ENCODE measurements at places on chromosomes 1 and 21. TPM values are rescaled to one million over a fixed set of nuclear protein-coding genes. Genes with fewer than 3 reads are reported as not detected.

The NCAM2 gene
- 4.3 TPM for total RNA-seq

The HSD17B7 gene
- total RNA-seq, result 38.7 TPM

The CR1L gene
- not detected for total RNA-seq

The MPL gene
- not detected for total RNA-seq

The ADAMTS1 gene
- total RNA-seq, result 1.1 TPM

GRCh38 chr21:42403611-42404231 lies at the start of gene UBASH3A:
Gene UBASH3A, plus strand, starts transcription at chr21:42403902. Its CDS starts 44 bp downstream, at chr21:42403946.
- DNase-seq, result no peak

DNA sequence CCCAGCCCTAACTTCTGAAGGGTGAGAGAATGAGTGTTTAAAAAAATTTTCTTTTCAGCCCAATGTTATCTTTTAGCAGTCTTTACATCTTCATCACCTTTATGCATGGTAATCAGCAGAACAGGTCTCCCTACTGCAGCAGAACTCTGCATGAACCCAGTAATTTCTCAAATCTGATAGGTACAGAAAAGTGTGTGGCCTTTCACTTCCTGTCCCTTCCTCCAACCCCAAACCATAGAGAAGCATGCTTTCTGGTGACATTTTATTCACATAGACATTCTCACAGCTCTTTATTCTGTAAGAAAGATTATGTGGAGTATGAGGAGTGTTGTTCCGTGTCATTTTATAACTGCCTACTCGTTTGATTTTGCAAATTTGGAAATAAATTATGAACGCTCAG lies 68.6 kb downstream of the RPAP2 start:
- no peak for DNase-seq

DNA sequence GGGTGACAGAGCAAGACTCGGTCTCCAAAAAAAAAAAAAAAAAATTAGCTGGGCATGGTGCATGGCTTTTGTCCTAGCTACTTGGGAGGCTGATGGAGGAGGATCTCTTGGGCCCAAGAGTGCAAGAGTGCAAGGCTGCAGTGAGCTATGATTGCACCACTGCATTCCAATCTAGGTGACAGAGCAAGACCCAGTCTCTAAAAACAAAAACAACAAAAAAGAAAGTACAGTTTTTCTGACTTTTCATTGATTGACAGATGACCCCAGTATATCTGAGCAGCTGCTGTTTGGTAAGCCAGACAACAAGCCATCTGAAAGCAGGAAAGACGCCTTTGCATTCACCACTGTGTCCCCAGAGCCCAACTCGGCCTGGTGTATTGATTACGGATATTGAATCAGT lies 10.9 kb upstream of the DPT start:
- peak; percentile 64 for DNase-seq

DNA sequence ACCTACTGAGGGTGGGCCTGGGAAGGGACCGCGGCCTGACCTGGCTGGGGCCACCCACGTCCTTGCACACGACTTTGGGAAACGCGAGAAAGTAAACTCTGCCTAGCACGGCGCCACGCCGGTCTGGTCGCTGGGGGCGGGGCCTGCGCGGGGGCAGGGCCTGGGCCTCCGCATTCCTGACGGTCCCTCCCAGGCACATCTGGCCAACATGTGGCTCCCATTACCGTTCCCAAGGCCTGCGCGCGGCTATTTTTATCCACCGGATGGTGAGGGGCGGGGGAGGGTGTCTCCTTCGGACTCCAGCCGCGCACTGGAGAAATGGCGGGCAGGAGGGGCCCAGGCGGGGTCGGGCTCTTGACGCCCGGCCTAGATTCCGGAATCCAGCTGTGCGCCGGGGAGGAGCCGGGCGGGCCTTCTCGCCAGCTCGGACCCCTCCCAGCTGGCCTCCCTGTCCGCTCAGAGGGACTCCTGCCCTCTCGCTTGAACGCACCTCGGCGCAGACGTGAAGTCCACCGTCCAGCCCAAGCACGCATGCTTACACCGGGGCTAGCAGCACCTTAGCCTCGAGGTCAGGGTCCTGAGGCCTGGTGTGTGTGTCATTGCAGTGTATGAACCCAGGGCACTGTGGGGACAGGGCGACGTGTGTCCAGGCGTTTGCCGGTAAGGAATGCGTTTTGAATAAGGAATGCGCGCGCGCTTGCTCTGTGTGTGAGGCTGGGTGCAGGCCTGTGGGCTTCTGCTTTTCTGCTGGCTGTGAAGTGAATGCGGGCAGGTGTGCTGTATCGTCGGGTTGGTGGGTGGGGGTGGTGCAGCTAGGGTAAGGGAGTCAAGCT lies 2.1 kb downstream of the EVA1B start:
- DNase-seq, result peak; percentile 45

- no peak for DNase-seq
Observed at GRCh38 chr21:17911628-17912027, 92.5 kb upstream of the C21orf91 start.

DNA sequence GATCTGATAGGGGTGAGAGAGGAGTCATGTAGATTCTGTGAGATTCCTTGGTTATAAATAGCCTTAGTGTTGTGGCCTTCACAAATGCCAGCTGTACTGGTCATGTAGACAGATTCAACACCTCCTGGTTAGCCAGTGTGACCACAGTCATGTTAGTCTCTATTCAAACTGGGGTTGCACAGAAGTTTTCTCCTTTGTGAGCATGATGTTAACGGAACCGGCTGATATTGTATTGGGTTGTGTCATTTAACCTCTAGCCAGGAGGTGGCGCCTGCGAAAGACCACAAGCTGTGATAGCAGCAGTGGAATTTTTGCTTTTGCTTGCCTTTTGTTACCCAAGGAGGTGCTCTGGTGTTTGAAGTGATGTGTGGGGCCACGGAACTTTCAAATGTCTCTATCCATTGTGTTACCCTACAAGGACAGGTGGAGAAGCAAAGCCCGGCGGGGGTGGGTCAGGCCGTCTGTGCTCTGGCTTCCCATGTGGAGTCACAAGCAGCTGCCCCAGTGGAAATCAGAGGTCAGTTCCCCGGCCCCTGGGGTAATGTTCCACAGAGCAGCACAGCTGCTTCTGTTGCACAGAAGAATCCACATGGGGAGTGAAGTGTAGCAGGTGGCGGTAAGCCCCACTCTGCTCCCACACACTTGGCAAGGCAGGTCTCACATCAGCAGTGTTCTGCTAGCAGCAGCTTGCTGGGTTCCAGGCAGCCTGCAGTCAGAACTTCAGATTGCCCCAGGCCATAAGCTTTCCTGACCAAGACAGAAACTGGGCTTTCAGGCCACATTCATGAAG lies 112.6 kb downstream of the ADAMTS1 start:
- DNase-seq, result peak; percentile 60

DNA sequence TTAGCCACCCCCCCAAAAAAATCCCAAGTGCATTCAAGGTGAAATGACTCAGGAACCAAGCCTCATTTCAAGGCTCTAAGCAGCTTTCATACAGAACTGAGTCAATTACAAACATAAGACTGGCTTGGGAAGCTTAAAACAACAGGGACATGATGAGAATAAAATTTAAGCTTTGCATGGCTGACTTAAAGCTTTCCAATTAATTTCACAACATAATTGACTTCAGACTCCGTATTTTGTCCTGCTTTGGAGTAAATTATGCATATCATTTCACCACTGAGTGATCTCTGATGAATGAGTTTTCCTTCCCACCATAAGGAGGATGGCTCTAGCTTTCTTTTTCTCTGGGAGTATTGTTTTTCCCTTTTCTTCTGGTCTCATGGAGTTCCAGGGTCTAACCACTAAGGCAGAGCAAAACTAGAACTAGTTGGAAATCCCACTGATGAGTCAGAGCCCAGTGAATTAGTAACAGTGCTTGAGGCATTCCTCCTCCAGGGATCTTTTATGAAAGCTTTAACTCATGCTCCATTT lies 72.8 kb downstream of the XCL2 start:
- no peak for DNase-seq

DNA sequence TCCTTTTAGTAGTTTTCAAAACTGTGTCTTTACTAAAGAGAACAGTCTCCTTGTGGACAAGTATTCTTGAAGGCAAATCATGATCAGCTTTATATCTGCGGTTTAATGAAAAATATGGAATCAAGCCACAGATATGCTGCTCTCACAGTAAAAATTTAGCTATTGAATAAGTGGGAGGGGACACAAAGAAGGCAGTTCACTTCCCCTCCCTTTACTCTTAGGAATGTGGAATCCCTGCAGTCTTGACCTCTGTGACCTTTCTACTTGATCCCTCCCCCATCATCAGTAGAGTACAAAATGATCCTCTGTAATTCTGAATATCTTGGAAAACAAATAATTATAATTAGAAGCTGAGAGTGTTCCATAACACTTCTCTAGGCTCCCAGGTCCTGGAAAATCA lies 136.7 kb upstream of the HOOK1 start:
- DNase-seq, result no peak

Data from glutamatergic neuron (in vitro differentiated cells).